Activated T-helper 1 cell treated with Interleukin-2 at 50 U/mL for 16 hours (primary cell): ENCODE measurements at places on chromosomes 11 and 22.
A peak's percentile ranks its signal among the peaks of the same experiment; 100 is the strongest.

- DNase-seq, result no peak
Measured at GRCh38 chr22:30881361-30882183, 87.0 kb downstream of the MORC2 start.

DNA sequence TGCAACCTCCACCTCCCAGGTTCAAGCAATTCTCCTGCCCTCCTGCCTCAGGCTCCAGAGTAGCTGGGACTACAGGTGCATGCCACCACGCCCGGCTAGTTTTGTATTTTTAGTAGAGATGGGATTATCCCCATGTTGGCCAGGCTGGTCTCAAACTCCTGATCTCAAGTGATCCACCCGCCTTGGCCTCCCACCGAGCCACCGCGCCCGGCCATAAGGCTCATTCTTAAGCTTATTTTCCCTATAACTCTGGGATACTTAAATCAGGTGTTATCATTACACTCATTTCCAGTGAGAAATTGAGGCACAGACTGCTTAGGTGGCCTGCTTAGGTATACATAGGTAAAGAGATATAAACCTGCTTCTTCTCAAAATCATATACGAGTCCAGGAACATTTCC lies 188.3 kb upstream of the MTNR1B start:
- DNase-seq, result no peak

GRCh38 chr22:46234969-46235368 lies 15.1 kb downstream of the CDPF1 start:
- DNase-seq, result no peak

DNA sequence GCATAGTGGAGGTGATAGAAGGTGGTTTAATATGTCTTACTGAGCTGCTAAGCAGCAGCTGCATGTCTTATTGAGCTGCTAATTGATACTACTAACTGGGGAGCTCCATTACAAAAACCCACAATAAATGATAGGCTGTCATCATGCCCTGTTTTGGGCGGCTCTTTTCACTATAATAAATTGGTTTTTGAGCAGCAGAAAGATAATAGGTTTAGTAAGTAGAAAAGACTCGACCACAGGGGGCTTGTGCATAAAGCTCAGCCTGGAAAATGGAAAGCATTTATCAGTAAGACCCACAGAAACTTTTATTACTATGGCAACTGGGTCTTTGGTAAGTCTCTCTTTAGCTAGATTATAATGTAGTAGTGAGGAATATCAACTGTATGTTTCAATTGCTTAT lies 117.6 kb downstream of the LDLRAD3 start:
- no peak for DNase-seq

- no peak for DNase-seq
Measured at GRCh38 chr22:17972385-17973191, 51.8 kb downstream of the MICAL3 start.

DNA sequence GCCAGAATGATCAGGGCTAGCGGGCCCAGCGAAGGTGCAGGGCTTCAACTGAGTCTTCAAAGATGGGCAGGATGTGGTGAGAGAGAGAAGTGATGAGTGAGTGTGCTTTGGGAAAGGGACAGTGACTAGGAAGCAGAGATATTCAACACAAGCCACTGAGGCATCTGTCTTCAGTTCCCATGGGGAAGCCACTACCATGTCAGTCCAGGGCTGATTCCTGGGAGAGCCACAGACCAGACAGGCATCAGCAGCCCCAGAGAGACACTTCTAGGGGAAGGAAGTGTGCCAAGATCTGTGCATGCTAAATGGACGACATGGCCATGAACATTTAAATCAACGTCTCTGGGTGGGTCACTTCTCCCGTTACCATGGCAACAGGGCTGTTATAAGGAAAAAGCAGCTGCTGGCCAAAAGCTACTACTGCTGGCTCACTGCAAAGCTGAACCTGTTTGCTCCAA lies 28.5 kb downstream of the P4HA3 start:
- no peak for DNase-seq

GRCh38 chr11:69624293-69624692 lies 16.7 kb upstream of the CCND1 start:
- DNase-seq, result no peak

DNA sequence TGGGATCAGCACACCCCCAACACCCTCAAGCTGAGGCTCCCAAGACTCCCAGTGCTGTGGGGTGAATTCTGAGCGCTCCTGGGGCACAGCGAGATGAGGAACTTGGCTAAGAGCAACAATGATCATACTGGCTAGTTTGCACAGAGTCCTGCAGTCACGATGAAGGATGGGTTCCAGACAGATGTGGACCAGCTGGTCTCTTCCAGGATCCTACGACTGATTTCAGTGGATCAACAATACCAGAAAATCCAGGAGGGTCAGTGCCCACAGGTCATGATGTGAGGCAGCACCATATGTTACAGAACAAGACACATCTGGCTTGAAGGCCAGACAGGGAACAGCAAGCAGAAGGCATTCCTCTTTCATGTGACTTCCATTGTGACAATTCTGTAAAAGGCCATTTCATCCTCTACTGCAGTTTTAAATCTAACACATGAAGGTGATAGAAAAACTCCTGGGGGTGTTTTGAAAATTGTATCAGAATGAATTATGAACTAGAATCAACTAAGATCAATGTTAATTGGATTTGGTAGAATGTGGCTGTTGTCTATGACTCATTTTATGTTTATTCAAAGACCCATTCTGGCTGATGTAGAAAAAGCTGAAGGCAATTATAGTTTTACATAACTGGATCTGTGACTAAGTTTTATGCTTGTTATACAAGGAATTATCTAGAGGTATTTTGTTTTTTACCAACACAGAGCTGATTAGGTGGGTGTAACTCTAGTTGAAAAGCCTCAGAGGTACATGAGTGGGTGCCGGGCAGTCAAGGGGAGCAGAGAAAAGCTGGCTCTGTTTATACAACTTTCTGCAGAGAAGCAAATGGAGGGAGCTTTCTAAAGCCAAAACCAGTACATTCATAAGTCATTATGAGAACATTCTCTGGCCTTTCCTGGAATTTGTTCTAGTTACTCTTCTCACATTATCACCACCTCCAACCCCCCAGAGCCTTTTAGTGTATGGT lies 29.1 kb downstream of the OR52K1 start:
- no peak for DNase-seq

GRCh38 chr22:43185860-43186261 lies 1.1 kb downstream of the TTLL12 start:
- no peak for DNase-seq

DNA sequence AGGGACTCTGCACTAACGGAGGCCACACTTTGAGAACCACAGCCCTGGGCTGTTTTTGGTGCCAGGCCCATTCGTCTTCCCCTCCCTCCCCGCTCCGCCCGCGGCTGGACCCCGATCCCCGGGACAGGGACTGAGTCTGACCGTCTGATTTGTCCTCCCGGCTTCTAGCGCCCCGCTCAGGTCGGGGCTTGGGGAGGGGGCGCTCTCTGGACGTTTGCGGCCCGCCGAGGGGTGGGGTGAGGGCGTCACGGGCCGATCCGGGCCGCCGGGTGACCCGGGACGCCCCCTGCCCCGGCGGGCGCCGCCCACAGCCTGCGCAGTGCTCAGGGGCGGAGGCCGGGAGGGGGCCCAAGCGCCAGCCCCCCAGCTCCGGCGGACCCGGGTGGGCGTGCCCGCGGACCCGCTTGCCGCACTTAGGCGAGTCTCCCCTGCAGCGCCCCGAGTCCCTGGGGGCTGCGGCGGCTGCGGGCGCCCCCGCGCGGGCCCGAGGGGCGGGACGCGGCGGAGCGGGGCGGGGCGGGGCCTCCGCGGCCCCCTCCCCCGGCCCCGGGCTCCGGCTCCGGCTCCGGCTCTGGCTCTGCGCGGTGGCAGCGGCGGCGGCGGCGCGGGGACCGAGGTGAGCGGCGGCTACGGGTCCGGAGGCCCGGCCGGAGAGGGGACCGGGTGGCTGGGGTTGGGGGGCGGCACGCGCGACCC lies 33.7 kb upstream of the PRR5 start:
- peak; percentile 37 for DNase-seq
